CD4-positive, alpha-beta T cell treated with Interleukin-6 for 4 hours (primary cell): ENCODE measurements at places on chromosomes 13 and 19.

- DNase-seq = peak; percentile 58
Measured at GRCh38 chr19:58559275-58560006, 1.0 kb upstream of the UBE2M start.

GRCh38 chr19:18415178-18415867 is 3.9 kb upstream of the SSBP4 start:
- no peak for DNase-seq

- DNase-seq = no peak
Measured at GRCh38 chr19:47351548-47351947, 2.4 kb downstream of the DHX34 start.

DNA sequence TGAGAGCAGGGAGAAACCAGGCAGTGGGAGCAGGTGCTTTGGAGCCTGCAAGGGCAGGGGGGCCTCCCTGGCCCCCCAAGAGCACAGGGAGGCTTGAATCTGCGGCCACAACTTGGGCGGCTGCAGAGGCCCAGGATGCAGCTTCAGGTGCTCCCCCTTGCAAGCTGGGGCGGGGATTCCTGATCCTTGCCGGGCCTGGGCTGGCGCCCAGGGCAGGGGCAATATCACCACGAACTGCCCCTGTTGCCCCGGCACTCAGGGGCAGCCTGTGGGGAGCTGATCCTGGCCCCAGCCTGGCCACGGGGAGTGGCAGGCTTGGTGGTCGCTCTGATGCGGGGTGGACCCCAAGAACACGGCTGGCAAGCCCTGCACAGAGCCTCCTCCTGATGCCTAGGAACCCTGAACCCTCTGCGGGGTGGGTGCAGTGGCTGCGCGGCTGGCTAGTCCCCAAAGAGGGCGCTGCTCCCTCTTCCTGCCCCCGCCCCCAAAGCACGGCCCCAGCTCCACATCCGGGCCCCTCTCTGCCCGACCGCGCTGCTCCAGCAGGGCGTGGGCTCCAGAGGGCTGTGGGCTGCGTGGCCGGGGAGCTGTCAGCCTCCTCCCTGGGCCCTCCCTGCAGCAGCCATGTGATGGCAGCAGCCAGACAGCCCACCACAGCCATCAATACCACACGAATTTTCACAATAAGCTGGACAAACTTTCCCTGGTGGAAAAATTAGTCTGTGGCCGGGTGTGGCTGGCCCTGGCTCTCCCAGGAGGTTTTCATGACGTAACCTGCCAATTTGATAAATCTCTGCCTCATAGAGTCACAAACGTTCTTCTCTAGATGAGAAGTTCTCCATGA is 21.0 kb downstream of the TNFSF9 start:
- peak; percentile 73 for DNase-seq

GRCh38 chr19:49682274-49682673 is 5.2 kb downstream of the PRMT1 start:
- no peak for DNase-seq

DNA sequence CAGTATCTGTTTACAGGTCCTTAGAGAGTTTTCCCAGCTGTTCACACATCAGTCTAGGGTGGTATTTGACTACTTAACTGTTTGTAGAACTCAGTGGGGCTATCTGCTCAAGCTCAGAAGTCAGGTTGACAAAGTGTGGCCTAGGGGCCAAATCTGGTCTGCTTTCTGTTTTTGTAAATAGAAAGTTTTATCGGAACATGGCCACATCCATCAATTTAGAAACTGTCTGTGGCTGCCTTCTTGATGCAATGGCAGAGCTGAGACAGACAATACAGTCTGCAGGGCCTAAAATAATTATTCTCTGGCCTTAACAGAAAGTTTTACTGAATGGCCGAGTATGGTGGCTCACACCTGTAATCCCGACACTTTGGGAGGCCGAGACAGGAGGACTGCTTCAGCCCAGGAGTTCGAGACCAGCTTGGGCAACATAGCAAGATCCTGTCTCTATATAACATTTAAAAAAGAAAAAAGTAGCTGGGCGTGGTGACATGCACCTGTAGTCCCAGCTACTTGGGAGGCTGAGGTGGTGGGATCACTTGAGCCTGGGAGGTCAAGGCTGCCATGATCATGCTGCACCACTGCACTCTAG is 2.4 kb downstream of the SMG9 start:
- no peak for DNase-seq

GRCh38 chr19:17148130-17148529 is 67.0 kb upstream of the USE1 start:
- DNase-seq = no peak

DNA sequence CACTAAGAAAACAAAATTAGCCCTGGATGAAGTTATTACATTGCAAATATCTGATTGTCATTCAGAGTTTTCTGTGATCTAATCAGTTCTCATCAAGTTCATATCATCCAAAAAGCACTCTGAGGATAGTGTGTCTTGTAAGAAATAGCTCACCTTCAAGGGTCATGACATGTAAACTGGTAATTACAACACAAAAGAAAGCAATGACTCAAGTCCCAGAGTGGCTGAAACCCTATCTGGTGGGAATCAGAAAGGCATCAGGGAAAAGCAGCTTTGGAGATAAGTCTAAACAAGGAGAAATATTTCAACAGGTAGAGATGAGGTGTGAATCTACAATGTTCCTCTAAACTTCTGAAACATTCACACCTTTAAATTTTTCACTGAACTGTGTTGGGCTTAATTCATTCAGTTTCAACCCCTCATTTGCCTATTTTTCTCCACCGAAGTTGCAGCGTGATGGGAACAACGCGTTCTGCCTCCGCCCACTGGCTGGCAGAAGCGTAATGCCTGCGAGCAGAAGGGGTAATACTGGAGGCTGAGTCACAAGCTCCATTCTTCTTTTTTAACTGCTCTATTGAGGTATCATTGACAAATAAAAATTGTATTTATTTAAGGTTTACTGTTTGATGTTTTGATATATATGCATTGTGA is 155.2 kb upstream of the IPO5 start:
- no peak for DNase-seq

- DNase-seq = no peak
Measured at GRCh38 chr13:91690944-91691343, 292.5 kb downstream of the GPC5 start.

DNA sequence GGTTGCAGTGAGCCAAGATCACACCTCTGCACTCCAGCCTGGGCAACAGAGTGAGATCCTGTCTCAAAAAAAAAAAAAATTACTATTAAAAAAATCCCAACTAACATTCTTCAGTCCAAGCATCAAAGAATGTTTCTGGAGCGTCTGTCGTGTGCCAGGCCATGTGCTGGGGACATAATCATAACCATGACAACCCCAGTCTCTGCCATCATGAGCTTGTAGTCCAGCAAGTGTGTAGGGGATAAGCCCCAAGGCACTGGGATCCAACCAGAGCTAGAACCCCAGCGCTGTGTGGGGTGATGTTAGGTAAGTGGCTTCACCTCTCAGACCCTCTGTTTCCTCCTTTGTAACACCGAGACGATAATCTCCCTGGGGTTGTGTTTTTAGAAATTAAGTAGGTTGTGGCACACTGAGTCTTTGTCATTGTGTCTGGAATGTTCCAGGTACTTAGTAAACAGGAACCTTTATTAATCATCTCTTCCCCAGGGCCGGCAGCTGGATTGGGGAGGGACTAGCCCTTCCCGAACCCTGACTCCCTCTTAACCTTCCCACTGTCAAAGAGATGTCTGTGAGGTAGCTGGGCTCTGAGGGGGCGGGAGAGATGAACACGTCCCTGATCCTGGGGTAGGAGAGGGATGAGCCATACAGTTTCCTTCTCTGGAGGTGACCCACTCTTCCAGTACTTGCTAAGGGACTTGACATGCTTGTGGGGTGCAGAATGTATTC is 5.2 kb downstream of the ITPKC start:
- DNase-seq = no peak

DNA sequence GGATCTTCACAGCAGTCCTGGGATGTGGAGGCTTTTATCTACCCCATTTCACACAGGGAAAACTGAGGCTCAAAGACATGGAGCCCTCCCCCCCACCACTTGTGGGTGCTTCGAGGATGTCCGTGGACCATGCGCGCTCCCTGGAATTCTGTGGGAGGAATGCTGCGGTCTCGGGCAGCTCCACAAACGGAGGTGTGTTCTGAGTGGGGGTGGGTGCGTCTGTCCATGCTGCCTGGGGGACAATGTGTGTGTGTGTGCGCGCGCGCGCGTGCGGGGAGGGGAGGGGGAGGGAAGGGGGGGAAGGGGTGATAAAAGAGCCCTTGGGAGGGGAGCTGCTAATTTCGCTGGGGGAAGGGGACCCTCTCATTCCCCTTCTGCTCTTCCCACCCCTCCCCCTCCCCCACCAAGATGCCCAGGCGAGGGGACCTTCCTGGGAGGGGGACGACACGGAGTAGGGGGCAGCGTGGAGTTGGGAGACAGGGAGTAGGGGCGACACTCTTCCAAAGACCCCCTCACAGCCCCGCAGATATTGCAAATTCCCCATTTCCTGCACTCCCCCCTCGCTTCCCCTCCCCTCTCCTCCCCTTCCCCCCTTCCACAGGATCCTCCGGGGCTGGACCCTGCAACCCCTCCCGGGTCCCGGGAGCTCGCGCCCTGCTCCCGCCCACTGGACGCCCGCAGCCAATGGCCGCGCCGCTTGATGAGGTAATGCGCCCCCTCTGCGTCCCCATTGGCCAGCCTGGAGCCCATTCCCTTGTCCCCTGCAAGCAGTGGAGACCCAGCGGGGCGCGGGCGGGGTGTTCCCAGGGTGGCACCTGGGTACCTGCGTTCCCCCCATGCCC is 18.9 kb upstream of the ZNRF4 start:
- DNase-seq = no peak

DNA sequence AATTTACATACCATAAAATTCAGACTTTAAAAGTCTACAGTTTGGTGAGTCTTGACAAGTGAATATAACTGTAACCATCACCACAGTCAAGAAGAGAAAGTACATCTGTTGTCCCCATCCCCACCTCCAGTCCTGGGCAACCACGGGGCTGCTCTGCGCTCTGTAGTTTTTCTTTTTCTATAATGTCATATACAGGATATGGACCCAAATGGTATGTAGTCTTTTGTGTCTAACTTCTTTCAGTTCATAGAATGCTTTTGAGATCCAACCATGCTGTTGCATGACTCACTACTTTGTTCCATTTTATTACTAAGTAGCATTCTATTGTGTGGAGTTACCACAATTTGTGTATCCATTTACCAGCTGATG is 103.9 kb downstream of the DOCK9 start:
- no peak for DNase-seq

DNA sequence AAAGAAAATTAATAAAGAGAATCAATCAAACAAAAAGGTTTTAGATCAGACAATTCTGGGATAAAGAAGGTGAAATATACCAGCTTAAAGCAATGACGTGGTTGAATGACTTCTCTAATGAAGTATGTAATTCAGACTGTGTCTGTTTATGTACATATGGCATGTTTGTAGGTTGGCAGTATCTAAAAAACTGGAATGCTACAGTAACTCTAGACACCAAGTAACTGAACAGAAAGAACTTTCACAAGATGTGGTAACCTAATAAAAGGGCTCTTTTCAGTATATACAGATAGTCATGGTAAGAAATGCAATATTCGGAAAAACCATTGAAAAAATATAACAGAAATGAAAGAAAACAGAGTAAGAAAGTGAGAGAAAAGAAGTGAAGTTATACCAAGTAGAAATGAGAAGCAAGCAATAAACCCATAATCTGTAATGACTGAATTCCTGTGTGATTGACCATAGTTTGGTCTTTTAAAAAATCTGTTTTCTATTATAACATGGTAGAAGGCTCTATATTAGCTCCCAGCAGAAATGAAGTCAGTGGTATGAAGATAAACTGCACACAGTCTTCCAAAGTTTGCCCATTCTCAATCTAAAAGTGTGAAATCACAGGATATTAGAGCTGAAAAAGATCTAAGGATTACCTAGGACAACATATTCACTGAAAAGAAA is 31.4 kb downstream of the ELF1 start:
- DNase-seq = no peak

- DNase-seq = no peak
Measured at GRCh38 chr19:33946535-33947264, 150.0 kb downstream of the KCTD15 start.

DNA sequence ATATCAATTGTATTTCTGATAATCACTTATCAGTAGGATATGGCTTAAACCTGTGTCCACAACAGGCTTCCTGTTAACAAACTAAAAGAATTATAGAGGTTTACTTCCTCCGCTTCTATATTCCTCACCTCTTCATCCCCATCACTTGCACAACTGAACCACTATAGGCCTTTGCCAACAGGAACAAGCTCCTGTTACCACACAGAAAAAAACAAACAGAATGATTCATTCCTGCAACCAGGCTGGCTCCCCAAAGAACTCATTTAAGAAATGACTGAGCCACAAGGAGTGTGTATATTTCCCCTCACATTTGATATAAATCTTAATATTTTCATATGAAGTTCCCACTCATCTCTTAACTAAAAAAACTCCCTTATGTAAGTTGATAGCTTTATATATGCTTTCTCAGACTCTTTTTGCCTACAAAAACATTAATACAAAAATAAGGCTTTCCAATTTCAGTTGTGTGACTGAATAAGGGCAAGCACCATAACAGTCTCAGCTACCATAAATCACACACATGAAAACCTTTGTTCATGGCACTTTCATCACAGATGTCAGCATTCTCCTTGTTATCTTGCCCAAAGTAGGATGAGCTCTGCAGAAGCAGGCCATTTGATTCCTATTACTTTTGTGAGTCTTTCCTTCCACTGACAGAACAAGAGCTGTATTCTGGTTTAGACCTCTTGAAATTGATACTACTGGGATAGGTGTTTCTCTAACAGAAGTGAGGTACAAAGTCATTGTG is 366.8 kb downstream of the SLITRK1 start:
- no peak for DNase-seq

DNA sequence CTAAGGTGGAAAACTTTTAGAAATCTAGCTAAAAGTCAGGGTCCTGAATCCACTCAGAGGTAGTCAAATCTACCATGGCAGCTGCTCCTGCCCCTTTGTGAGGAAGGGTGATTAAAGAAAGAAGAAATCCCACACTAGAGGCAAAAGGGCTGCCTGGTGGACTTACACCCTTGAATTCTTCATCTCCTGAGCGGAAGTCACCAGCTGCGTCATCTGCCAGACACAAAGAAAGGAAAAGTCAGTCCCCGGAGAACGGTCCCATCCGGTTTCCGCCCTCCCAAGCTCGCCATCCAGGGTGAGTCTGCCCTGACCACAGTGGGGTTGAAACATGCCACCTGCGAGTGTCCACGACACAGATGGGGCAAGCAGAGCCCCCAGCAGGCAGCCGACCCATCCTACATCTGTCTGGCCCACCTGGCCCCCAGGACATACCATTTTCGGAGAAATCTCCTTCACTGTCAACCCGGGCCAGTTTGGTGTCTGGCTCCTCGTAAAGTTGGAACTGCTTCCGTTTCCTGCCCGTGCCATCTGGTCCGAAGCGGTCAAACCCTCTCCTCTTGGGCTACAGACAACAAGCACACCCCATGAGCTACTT is 7.7 kb downstream of the AKAP8 start:
- no peak for DNase-seq

- no peak for DNase-seq
Measured at GRCh38 chr19:52943884-52944643, 18.6 kb downstream of the ZNF816 start.

- DNase-seq = no peak
Measured at GRCh38 chr13:80477661-80478443, 136.9 kb upstream of the SPRY2 start.
